Spinal cord (tissue), 10 donors: ENCODE measurements at places on chromosomes 2 and 18. TPM values are rescaled to one million over a fixed set of nuclear protein-coding genes. Genes with fewer than 3 reads are reported as not detected.

- H3K36me3 ChIP-seq: no peaks in the 10 kb centered on the region
- no peak overlapping the region for H3K27ac ChIP-seq
- H3K27me3 ChIP-seq: no peaks in the 10 kb centered on the region
- no peak overlapping the region for H3K4me3 ChIP-seq
- H3K4me1 ChIP-seq: no peaks in the 10 kb centered on the region
Observed at GRCh38 chr2:163990541-163990940, 254.7 kb upstream of the FIGN start.

DNA sequence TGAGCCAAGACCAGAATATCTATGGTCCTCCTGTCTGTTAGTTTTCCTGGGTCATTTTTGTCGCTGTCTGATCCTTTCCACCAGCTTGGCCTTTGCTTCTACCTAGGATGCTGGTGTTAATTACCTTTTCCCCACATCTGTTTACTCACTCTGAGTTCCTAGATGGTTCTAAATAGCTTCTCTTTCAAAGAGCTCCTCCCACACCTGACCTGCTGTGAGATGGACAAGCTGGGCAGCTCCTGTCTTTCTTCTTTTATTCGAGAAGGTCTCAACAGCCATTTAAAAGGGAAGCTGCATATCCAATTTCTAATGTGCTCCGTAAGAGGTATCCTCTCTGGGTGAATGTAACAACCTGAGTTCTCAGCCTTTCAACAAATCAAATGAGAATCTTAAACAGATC is 156.2 kb downstream of the HRH4 start:
- DNase-seq: no peak
- no peak overlapping the region for H3K4me3 ChIP-seq
- H3K4me1 ChIP-seq: no peaks in the 10 kb centered on the region
- H3K36me3 ChIP-seq: no peaks in the 10 kb centered on the region

GRCh38 chr2:186405842-186406241 is 80.2 kb upstream of the ZC3H15 start:
- no peaks in the 10 kb centered on the region for H3K36me3 ChIP-seq
- no peaks in the 10 kb centered on the region for H3K27me3 ChIP-seq
- DNase-seq: no peak
- no peak overlapping the region for H3K27ac ChIP-seq
- no peak overlapping the region for H3K4me3 ChIP-seq

- H3K4me1 ChIP-seq: no peaks in the 10 kb centered on the region
- H3K27ac ChIP-seq: no peak overlapping the region
- H3K27me3 ChIP-seq: no peaks in the 10 kb centered on the region
- no peaks in the 10 kb centered on the region for H3K36me3 ChIP-seq
- H3K4me3 ChIP-seq: no peak overlapping the region
- no peak for DNase-seq
Observed at GRCh38 chr2:67208887-67209500, 188.1 kb upstream of the ETAA1 start.

DNA sequence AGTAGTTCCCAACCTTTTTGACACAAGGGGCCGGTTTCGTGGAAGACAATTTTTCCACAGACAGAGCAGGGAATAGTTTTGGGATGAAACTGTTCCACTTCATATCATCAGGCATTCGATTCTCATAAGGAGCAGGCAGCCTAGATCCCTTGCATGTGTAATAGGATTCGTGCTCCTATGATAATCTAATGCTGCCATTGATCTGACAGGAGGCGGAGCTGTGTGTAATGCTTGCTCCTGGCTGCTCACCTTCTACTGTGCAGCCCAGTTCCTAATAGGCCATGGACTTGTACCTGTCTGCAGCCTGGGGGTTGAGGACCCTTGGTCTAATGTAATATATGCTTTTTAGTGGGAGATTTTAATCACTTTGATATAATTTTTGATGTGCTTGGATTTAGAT is 188.7 kb upstream of the KLHL14 start:
- no peak overlapping the region for H3K4me3 ChIP-seq
- H3K4me1 ChIP-seq: no peaks in the 10 kb centered on the region
- H3K36me3 ChIP-seq: no peaks in the 10 kb centered on the region
- H3K27me3 ChIP-seq: no peaks in the 10 kb centered on the region

DNA sequence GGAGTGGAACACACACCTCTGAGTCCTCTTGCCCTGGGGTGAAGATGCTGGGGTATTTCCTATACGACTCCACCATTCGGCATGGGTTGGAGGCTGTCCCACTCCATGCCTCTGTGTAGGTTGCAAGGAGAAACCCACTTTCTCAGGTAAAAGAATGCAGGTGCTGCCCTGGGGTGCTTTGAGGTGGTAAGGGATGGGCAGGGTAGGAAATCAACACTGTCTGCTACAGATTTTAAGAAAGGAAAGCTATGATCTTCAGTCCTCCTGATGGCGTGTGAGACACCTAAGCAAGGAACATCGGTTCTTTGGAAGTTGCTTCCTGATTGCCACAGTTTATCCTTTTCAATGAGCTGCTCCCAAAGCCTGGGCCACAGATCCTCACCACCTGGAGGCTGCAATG is 209.2 kb downstream of the NCK2 start:
- H3K27me3 ChIP-seq: peaks cover 2% of the 10 kb centered on the region
- no peak for DNase-seq
- no peak overlapping the region for H3K4me3 ChIP-seq
- no peaks in the 10 kb centered on the region for H3K36me3 ChIP-seq
- H3K27ac ChIP-seq: no peak overlapping the region
- H3K4me1 ChIP-seq: peaks cover 6% of the 10 kb centered on the region

- DNase-seq: no peak
- H3K4me1 ChIP-seq: peaks cover 3% of the 10 kb centered on the region
- H3K36me3 ChIP-seq: peaks cover 42% of the 10 kb centered on the region
- H3K27me3 ChIP-seq: no peaks in the 10 kb centered on the region
Observed at GRCh38 chr2:233486778-233487552, 79.6 kb downstream of the USP40 start.

DNA sequence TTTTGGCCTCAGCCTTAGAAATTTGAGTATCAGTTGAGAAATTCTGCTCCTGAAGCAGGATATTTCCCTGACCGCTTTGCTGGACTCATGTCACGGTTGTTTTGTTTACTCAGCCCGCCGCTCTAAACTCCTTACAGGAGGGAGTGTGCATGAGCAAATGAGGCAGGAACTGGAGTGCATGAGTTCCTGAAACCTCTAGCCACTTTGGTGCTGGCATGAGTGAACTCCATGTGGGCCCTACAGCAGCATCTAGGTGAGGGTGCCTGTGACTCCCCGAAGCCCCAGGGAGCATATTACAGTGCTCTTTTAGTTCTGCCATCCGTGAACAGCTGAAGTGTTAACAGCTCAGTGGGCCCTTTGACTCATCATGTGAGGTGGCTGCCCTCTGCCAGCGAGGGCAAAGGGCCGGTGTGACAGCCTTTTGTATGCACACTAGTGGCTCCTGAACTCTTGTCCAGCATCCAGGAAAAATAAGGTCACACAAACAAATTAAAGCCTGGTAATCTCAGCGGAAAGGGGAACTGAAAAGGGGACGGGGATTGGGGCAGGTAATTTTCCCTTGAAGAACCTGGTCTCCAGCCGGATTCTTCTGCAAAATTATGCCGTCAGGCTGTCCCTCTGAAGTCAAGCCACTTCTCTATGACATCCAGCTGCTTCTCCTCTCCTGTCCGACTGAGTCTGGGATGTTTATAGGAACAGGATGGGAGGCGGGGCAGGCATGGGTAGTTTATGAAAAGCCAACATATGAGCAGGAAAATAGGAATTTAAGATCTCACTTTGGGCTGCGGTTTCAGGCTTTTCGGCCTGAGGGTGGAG is 1668.7 kb downstream of the SUCLG1 start:
- no peak overlapping the region for H3K4me3 ChIP-seq
- H3K27me3 ChIP-seq: no peaks in the 10 kb centered on the region
- H3K27ac ChIP-seq: no peak overlapping the region
- no peak for DNase-seq
- H3K36me3 ChIP-seq: no peaks in the 10 kb centered on the region

The USP14 gene
- 74.0 TPM for total RNA-seq

The SETBP1 gene
- total RNA-seq: 39.8 TPM

The GPAT2 gene
- 0.83 TPM for total RNA-seq

The KIF1A gene
- 186 TPM for total RNA-seq
